B cell (primary cell): ENCODE measurements at places on chromosomes 13 and 19.

DNA sequence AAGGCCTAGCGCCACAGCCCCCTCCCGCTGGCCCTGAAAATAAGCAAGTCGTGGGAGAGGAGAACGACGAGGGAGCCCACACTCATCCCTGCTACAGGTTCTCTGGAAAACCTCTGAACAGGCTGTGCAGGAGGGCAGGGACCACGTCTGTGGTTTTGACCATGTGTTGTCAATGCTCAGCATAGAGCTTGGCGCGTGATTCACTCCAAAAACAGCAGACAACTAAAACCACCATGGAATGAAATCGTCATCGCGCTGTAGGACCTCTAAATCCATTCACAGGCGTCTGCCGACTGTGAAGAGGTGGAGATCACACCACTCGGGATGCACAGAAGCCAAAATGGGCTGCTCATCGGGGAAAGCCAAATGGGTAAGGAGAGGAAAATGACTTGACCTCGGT lies 121.3 kb downstream of the COL4A1 start:
- H3K36me3 ChIP-seq: no peaks in the 10 kb centered on the region
- no peak overlapping the region for H3K27ac ChIP-seq
- H3K4me3 ChIP-seq: no peak overlapping the region
- DNase-seq: no peak

- no peaks in the 10 kb centered on the region for H3K36me3 ChIP-seq
- no peak overlapping the region for H3K4me3 ChIP-seq
- H3K4me1 ChIP-seq: no peaks in the 10 kb centered on the region
- no peaks in the 10 kb centered on the region for H3K27me3 ChIP-seq
- no peak for DNase-seq
Measured at GRCh38 chr13:37884674-37885073, 15.1 kb upstream of the TRPC4 start.

GRCh38 chr13:37741536-37741935 lies 128.0 kb downstream of the TRPC4 start:
- DNase-seq: no peak
- H3K27me3 ChIP-seq: no peaks in the 10 kb centered on the region
- no peak overlapping the region for H3K27ac ChIP-seq
- H3K36me3 ChIP-seq: no peaks in the 10 kb centered on the region
- no peaks in the 10 kb centered on the region for H3K4me1 ChIP-seq
- H3K4me3 ChIP-seq: no peak overlapping the region

DNA sequence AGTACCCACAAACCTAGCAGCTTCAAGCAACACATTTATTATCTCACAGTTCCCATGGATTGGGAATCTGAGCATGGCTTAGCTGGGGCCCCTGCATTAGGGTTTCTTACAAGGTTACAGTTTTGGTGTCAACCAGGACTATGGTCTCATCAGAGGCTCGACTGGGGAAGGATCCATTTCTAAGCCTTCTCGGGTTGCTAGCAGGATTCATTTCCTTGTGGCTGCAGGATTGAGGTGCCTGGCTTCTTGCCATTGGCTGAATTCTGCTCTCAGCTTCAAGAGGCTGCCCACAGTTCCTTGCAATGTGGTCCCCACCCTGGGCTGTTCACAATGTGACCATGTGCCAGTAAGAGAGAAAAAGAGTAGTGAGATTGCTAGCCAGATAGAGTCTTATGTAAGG lies 26.7 kb downstream of the ZNRF4 start:
- no peaks in the 10 kb centered on the region for H3K36me3 ChIP-seq
- H3K27ac ChIP-seq: no peak overlapping the region
- no peaks in the 10 kb centered on the region for H3K27me3 ChIP-seq
- H3K4me3 ChIP-seq: no peak overlapping the region

DNA sequence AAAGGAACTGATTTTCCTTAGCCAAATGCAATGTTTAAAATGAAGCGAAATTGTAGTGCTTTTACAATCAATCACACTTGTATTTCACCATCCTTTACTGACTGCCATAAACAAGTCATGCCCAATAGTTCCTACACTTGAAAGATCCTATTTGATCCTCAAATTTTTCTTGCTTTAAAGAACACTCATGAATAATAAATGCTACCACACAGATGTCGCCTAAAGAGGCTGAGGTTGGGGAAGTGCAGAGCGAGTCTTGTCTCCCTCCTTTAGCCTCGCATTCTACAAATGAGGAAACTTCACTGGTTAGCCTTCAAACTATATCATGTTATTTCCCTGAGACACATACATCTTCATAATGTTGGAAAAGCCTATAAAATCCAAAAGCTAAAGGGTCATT lies 18.7 kb upstream of the AMER2 start:
- H3K4me1 ChIP-seq: no peaks in the 10 kb centered on the region
- H3K36me3 ChIP-seq: no peaks in the 10 kb centered on the region
- H3K27ac ChIP-seq: no peak overlapping the region
- H3K4me3 ChIP-seq: no peak overlapping the region
- DNase-seq: no peak

GRCh38 chr19:14639536-14640277 lies 34.9 kb downstream of the ADGRE3 start:
- H3K4me1 ChIP-seq: peaks cover 9% of the 10 kb centered on the region
- H3K27me3 ChIP-seq: no peaks in the 10 kb centered on the region
- no peak for DNase-seq
- H3K27ac ChIP-seq: no peak overlapping the region

GRCh38 chr13:30149248-30149647 lies 158.1 kb downstream of the KATNAL1 start:
- DNase-seq: no peak
- H3K27ac ChIP-seq: no peak overlapping the region
- no peaks in the 10 kb centered on the region for H3K36me3 ChIP-seq
- H3K4me1 ChIP-seq: peaks cover 18% of the 10 kb centered on the region
- no peak overlapping the region for H3K4me3 ChIP-seq
- H3K27me3 ChIP-seq: no peaks in the 10 kb centered on the region

- no peaks in the 10 kb centered on the region for H3K36me3 ChIP-seq
- H3K4me3 ChIP-seq: no peak overlapping the region
- no peak for DNase-seq
- peaks cover 21% of the 10 kb centered on the region for H3K4me1 ChIP-seq
Measured at GRCh38 chr13:32432856-32433255, 4.9 kb upstream of the N4BP2L1 start.

DNA sequence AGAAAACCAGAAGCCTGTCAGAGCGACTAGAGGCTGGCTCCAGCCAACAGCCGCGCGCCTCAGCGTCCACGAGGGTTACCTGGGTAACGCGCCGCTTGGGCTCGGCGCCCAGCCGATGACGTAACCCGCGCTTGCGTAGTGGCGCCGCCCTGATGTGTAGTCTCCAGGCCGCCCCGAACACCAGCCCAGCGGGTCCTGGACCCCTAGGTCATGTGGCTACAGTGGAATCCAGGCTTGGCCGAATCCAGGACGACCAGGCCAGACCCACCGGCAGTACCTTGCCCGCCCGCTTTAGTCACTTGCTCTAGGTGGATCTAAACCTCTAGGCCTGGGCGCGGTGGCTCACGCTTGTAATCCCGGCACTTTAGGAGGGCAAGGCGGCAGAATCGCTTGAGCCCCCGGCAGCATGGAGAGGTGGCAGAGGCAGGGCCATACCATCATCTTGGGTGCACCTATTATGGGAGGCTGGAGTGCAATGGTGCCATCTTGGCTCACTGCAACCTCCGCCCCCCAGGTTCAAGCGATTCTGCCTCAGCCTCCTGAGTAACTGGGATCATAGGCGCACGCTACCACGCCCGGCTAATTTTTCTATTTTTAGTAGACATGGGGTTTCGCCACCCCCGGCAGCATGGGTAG lies 7.2 kb upstream of the ZNF606 start:
- no peaks in the 10 kb centered on the region for H3K27me3 ChIP-seq
- DNase-seq: peak; percentile 88
- H3K36me3 ChIP-seq: peaks cover 18% of the 10 kb centered on the region
- H3K4me3 ChIP-seq: peak overlapping the region; percentile 60

DNA sequence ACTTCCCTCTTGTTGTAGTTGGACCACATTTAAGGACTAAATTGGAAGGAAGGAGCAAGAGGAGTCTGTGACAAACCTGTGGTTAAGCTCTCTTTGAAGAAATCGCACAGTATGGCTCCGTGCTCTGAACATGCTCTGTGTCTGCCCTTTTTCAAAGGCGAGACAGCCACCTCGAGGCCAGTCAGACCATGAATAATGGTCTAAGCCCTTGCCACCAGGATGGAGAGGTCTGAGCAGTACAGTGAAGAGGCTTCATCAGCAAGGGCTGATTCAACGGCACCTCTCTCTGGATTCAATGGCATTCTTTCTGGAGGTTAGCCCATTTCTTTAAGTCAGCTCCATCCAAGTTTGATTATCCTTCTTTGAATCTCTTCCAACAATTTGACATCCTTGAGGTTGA lies 30.9 kb downstream of the FAM216B start:
- H3K36me3 ChIP-seq: no peaks in the 10 kb centered on the region
- no peak overlapping the region for H3K4me3 ChIP-seq
- H3K27ac ChIP-seq: no peak overlapping the region
- H3K27me3 ChIP-seq: no peaks in the 10 kb centered on the region

GRCh38 chr13:26563713-26564112 lies 6.2 kb downstream of the WASF3 start:
- H3K4me3 ChIP-seq: no peak overlapping the region
- peaks cover 3% of the 10 kb centered on the region for H3K4me1 ChIP-seq
- H3K27me3 ChIP-seq: peaks cover 16% of the 10 kb centered on the region
- no peak overlapping the region for H3K27ac ChIP-seq
- DNase-seq: no peak
- no peaks in the 10 kb centered on the region for H3K36me3 ChIP-seq

- H3K4me3 ChIP-seq: no peak overlapping the region
- no peak overlapping the region for H3K27ac ChIP-seq
Measured at GRCh38 chr13:102901056-102901455, 55.2 kb downstream of the ERCC5 start.

GRCh38 chr19:5838353-5839064 lies 993 bp downstream of the FUT6 start:
- no peaks in the 10 kb centered on the region for H3K36me3 ChIP-seq
- no peak overlapping the region for H3K4me3 ChIP-seq
- no peak for DNase-seq
- H3K27ac ChIP-seq: no peak overlapping the region
- no peaks in the 10 kb centered on the region for H3K27me3 ChIP-seq
- no peaks in the 10 kb centered on the region for H3K4me1 ChIP-seq

GRCh38 chr13:23847497-23847896 lies 41.7 kb downstream of the MIPEP start:
- no peaks in the 10 kb centered on the region for H3K36me3 ChIP-seq
- DNase-seq: no peak
- H3K4me3 ChIP-seq: no peak overlapping the region
- H3K27me3 ChIP-seq: no peaks in the 10 kb centered on the region
- no peak overlapping the region for H3K27ac ChIP-seq
- H3K4me1 ChIP-seq: peaks cover 48% of the 10 kb centered on the region

GRCh38 chr19:48953141-48953540 lies 1.5 kb upstream of the BAX start:
- no peaks in the 10 kb centered on the region for H3K27me3 ChIP-seq
- H3K4me3 ChIP-seq: no peak overlapping the region
- H3K36me3 ChIP-seq: peaks cover 3% of the 10 kb centered on the region
- no peak for DNase-seq
- H3K27ac ChIP-seq: no peak overlapping the region

- no peak overlapping the region for H3K27ac ChIP-seq
- no peaks in the 10 kb centered on the region for H3K27me3 ChIP-seq
- DNase-seq: no peak
- H3K36me3 ChIP-seq: no peaks in the 10 kb centered on the region
- H3K4me1 ChIP-seq: peaks cover 13% of the 10 kb centered on the region
Measured at GRCh38 chr19:41355035-41355434, 1.3 kb upstream of the TGFB1 start.

- no peak overlapping the region for H3K27ac ChIP-seq
- no peaks in the 10 kb centered on the region for H3K27me3 ChIP-seq
- H3K4me3 ChIP-seq: no peak overlapping the region
Measured at GRCh38 chr13:46899801-46900200, 2.9 kb upstream of the HTR2A start.

DNA sequence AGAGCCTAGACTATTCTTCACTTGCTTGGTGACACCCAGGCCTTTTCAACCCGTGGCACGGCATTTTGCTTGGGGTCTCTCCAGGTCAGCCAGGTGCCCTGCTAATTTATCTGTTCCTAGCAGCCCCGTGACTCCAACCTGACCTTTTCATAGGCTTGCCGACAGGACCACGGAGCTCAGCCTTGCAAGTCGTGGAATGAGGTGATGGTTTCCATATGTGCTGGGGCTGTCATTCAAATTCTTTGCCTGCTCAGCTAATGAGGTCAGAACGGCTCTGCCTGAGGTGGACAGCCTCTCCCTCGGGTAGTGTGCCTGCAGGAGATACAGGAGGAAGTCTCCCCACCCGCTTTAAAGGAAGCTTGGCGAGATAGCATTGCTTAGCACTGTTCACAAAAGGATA lies 61.0 kb downstream of the SHISA2 start:
- no peak for DNase-seq
- no peak overlapping the region for H3K27ac ChIP-seq
- no peak overlapping the region for H3K4me3 ChIP-seq
- H3K36me3 ChIP-seq: no peaks in the 10 kb centered on the region

DNA sequence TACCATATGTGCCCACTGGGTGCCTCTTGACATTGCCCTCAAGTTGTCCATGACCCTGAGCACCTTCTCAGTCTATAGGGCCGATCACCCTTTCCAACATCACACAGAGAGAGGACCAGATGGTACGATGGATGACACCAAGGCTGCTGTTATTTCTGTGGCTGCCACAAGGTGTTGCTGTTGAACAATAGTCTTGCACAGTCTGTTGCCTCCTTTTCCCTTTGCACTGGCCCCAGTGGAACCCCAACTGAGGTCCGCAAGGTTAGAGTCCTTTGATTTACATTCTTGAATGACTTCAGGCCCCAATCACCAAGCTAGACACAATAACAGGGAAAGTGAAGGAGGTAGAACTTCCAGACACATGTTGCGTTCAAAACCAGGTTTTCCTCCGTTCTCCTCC lies 52.0 kb downstream of the TINCR start:
- H3K4me1 ChIP-seq: no peaks in the 10 kb centered on the region
- no peak for DNase-seq
- H3K36me3 ChIP-seq: no peaks in the 10 kb centered on the region
- H3K27ac ChIP-seq: no peak overlapping the region
- no peaks in the 10 kb centered on the region for H3K27me3 ChIP-seq

DNA sequence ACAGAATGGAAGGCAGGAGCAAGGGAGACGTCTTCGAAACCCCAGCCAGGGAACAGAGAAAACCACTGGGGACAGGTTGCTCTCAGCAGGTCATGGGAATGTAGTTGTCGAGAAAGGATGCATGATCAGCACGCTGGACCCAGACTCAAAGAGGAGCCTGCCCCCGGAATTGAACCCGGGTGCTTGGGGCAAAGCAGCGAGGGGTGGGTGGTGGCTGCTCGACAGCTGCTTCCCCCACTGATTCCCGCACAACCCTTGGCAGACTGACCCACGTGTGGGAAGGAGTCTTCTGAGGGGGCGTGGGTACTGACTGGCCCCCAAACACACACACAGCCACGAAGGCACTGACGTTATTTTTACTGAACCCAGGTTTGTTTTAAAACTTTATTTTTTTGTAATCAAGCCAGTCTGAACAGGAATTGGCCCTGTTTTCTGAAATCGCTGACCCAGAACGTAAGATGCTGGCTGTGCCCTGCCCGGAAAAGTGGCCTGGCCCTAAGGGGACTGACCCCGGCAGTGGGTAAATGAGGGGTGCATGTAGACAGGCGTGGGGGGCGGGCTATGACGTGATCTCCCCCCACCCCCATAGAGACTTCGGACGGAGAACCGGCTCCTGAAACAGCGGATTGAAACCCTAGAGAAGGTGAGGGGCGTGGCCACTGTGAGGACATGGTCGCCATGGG lies 18.6 kb downstream of the PRR36 start:
- H3K27ac ChIP-seq: no peak overlapping the region
- no peak overlapping the region for H3K4me3 ChIP-seq
- DNase-seq: no peak
